GM04504 (cell line): ENCODE measurements at places on chromosomes 5 and 9.

GRCh38 chr5:128424646-128425045, 113.4 kb downstream of the FBN2 start:
- DNase-seq = no peak

DNA sequence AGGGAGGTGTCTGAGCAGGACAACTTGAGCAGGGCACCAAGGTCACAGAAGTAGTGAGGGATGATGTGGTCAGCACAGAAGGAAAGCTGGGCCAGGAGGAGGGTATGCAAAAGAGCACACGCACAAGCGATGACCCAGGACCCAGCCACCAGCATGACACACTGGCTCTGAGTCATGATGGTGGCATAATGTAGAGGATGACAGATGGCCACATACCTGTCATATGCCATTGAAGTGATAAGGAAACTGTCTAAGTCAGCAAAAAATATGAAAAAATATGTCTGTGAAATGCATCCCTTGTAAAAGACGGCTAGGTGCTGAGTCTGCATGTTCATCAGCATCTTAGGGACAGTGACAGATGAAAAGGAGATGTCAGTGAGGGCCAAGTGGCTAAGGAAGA, 380 bp downstream of the OR1J1 start:
- DNase-seq = no peak

DNA sequence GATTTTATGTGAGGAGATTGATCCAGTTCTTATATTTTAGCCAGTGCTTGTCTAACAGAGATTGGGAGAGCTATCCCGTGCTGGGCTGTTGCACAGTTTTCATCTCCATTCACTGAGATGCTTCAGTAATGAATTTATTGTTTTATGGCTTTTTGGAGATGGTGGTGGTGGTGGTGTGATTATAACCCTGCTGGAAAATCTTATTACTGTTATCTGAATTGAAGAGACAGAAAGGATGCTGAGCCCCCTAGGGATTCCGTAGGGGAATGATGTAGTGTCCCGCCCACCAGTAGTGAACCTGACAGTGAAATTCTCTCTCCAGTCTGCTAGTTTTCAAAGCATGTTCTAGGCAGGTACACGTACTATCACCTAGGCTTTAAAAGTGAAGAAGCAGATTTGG, 1.9 kb downstream of the RAI14 start:
- no peak for DNase-seq

DNA sequence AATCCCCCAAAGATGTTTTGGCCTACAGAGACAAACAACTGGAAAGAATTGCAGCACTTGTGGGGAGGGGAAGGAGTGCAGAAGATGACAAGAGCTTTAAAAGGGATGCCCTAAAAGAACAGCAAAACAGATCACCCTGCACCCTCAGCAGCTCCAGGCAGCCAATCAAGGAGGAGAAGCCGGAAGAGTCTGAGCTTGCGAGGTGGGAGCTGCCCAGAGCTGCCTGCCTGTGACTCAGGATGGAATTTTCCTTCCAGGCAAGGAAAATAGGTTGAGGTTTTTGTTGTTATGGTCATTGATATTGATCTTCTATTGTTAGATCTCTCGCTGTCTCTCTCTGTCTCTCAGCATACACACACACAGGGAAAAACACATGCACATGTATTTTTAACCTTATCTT, 70.3 kb upstream of the MAP1B start:
- DNase-seq = no peak

- peak; percentile 41 for DNase-seq
These were observed 145.4 kb downstream of the DENND1A start for GRCh38 chr9:123784518-123784917.
